ENCODE measurements at places on chromosomes 3 and 15.

DNA sequence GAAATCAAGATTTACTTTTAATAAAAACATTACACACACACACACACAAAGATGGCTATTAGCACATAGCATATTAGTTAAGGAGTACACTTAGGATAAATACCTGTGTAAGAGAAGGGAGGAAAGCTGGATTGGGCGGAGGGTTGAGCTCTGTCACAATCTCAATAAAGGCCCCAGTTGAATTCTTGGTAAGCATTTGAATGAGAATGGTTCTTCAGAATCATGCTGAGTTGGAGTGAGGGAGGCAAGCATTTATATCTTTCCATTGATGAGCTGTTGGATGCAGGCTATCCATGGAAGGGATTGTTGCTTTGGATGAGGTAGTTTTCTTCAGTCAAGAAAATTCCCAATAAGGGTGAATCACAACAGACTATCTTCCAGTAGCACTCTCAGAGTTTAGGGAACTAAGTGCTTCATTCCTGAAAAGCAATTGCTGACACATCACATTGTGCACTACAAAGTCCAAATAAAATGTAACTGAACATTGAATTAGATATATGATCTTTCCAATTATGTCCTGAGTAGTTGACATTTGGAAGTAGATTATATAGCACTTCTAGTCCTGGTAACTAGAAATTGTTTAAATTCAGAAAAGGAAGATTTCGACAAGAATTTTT lies 95.7 kb downstream of the SUCNR1 start:
- DNase-seq, result no peak

- DNase-seq, result no peak
Measured at GRCh38 chr3:64088408-64089205, 65.3 kb upstream of the PSMD6 start.

- no peak for DNase-seq
Measured at GRCh38 chr15:62612771-62613170, 429.8 kb upstream of the TPM1 start.

- DNase-seq, result peak; percentile 36
Measured at GRCh38 chr3:196016485-196016884, 65.4 kb downstream of the TFRC start.

DNA sequence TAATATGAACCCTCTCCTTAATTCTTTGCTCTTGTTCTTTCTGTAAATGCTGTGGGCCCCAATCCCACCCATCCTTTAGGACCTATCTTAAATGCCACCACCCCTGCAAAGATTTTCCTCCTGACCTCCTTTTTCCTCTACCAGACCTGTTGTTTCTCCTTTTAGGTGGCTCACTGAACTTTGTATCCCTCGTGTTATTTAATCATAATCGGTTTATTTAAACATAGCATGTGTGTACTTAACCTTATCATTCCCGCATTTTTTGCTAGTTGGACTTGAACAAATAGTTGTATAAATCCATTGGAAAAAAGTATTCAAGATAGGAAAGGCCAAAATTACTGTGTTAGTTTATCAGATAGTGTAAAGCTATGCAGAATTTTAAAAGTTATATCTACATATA lies 988 bp upstream of the NFKBIZ start:
- no peak for DNase-seq

DNA sequence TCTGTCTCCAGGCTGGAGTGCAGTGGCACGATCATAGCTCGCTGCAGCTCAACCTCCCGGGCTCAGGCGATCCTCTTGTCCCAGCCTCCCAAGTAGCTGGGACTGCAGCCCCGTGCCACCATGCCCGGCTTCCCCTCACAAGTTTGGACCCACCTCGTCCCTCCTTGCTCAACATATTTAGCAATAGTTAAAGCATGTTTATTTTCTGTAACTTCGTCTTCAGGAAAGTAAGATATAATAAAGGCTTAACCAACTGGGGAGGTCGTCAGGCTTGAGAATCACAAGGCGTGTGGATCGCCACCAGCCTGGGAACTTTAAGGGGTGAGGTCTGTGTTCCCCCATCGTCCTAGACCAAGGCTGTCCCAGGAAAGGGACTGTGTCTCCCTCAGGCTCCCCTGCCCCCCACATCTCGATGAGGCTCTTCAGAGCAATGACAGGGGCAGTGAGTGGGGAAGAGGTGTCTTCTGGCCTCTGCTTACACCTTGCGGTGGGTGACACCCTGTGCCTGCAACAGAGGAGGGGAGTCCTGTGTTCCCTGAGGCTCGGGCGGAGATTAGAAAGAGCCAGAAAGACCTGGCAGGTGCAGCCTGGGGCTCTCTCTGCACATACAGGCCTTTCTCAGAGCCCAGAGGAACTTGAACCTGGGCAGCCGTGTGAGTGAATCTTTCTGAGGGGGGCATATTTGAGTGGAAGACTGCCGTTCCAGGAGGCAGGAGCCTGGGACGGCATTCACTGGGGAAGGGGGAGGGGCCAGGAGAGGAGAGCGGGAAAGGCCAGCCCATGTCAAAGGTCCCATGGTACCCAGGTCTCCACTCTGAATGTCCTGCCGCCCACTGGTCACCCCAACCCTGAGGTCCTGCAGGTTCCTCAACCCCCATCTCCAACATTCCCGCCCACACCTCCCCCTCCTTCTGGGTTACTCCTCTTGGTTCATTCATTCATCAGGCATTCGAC lies 152.3 kb downstream of the SMAD6 start:
- DNase-seq, result no peak

DNA sequence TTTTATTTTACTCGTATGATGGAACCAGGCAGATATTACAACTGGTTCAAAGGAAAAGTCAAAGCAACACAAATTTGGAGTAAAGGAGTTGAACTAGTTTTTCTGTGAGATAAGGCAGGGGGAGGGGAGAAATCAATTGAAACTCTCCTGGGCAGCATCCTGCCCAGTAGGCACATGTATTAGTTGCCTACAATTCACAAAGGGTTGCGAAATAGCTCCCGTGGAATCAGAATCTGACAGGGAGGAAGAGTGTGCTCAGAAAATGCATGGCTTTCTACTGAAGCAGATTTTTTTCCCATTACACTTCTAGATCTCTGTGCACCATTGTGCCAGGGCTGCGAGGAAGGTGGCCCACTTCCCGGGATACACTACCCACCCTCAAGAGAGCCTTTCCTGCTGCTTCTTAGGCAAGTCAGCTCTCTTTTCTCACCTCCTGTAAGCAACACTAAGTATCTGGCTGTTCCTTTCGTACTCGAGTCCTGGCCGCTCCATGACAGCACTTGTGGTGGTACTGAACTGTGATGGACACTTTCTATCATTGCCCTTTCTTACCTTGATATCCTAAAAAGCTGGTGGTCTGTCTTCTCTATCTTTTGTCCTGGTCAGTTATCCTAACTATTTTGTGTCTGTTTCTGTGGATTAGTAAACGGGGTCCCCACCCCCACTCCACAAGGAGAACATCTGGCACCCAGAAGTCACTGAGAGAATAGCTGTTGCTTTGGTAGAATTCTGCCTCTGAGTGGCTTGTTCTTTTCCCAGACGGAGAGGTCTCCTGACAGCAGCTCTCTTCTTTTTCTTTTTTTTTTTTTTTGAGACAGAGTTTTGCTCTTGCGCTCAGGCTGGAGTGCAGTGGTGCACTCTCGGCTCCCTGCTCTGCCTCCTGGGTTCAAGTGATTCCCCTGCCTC lies 74.8 kb downstream of the RPL39L start:
- DNase-seq, result peak; percentile 27

Measured in inflammatory macrophage treated with lipopolysaccharide for 4 hours (primary cell).